ENCODE measurements at places on chromosomes 2 and 18.

DNA sequence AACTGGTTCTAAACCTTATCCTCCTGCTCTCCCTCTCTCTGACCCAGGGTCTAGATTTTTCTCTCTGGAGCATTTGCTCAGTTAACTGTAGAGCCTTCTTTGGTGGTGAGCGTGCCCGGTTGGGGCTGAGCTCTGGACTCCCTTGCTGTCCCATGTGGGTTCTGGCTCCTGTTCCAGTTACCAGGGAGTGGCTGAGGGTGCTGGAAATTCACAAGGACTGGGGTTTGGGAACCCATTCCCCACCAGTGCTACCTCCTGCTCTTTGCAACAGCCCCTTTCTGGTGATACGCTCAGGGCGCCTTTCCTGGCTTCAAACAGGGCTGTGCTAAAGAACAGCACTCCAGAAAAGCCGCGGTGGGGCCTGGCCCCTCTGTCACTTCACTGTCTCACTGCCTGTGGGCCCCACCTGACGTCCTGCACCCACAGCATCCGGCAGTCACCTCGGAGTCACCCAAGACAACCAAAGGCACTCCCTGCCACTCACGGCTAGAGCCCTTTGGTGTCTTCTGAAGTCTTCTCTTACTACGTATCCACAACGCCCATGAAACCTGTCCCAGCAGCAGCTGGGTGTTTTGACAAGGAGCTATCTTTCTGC is 41.3 kb downstream of the CAPN13 start:
- DNase-seq: no peak

GRCh38 chr2:68385220-68385906 is 20.3 kb downstream of the PLEK start:
- DNase-seq: no peak

DNA sequence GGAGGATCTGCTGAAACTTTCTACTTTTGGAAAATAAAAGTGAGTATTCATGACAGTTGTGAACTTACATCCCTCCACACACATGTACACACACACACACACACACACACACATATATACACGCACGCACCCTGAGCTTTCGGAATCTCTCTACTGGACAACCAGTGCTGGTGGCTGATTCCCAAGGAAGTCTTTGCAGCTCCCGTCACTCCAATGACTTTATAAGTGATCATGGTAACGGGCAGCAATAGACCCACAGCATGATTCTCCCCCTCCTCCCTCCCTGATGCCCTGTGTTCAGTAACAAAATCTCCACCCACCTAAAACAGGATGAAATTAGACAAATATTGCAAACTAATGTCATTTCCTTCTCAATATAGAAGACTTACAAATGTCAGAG is 364.9 kb downstream of the IRS1 start:
- no peak for DNase-seq

DNA sequence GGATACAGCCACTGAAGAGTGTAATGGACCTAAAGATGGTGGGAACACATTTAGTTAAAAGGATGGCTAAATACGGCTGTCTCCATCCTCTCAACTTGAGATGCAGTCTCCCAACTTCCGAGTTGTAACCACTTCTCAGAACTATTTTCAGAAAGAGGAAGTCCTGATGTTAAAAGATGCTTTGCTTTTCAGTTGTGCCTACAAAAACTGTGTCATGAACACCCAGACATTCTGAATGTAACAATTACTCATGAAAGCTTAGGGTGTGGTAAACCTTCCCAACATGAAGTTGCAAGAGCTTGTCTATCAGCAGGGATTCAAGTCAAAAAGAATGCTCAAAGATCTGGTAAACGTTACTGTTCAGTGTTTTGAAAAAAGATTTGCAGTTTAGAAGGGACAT is 147.9 kb downstream of the DOCK10 start:
- no peak for DNase-seq

DNA sequence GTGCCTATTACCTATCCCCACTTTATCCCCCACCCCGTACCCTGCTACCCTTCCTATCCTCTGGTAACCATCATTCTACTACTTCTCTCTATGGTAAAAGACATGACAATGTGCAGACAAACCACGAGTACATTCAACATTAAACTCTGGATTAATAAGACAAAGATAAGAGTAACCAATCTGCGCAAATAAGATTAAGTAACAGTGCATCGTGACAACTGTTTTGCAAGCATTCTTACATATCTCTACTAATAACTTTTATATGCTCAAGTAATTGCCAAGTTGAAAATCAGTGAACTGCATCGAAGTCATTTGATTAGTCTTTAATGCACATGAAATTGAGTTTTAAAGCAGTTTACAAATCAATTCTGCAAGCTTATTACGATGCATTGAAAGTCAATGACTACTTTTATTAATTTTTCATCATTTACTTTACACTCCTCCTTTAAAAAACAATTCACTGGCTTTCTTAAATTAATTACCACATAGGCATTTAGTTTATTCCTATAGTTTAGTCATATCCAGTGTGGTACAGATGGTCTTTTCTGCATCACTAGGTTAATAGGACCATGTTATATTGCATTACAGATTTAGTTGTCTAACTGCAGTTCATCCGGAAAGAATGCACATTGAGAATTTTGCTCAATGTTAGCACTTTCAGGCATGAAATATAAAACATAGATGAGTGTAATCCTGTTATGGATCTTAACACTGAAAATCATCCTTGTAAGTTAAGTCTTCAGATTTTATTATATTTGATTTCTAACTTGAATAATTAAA is 178.1 kb downstream of the GCA start:
- DNase-seq: no peak

DNA sequence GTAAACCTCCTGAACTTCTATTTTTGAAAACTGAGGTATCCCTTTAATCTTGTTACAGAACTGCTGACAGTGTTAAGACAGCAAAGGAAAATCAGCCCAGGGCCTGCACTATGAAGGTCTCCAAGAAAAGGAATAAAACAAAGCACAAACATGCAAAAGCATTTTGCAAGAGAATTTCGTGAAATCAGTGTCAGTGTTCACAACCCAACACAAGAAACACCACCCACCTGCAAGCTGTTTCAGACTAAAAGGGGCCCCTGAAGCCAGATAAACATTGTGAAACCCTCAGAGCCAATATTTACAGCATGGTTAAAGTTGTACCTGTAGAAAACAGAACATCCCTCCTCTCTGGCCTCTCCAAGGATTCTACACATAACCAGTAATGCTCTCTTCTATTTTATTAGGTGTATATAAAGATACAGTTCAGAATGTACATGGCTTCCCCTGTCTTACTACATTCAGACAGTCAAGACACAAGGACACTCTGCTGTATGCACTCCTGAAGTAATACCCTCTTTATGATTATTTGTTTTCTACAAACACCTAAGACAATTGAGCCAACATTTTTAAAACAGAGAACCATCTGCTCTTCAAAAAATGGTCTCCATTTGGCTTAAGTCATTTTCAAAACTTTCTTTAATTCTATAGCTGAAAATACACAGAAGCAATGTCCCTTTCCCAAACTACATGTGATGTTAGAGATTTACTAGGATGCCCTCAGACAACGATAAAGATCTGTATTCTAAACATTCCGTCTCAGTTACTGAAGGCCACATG is 149.5 kb upstream of the ZFP36L2 start:
- DNase-seq: no peak

DNA sequence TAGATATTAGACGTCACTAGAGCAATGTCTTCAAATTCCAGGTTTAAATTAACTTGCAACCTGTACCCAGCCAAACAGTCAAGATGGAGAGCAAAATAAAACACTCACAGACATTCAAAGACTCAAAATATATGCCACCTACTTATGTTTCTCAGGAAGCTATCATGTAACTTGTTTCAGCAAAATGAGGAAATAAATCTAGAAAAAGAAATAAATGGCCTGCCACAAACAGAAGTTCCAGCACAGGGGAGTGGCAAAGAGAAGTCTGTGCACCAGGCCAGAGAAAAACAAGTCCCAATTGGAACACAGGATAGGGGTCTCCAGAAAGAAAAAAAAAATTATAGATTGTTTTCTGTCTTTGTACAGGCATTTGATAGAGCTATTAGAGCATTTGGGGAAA is 96.7 kb downstream of the LRP2 start:
- DNase-seq: no peak

DNA sequence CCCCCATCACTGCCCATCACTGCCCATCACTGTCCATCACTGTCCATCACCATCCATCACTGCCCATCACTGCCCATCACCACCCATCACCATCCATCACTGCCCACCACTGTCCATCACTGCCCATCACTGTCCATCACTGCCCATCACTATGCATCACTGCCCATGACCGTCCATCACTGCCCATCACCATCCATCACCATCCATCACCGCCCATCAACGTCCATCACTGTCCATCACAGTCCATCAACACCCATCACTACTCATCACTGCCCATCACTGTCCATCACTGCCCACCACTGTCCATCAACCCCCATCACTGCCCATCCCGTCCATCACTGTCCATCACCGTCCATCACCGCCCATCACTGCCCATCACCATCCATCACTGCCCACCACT is 57.8 kb upstream of the OTOS start:
- no peak for DNase-seq

GRCh38 chr18:34915046-34915445 is 126.2 kb upstream of the MAPRE2 start:
- DNase-seq: no peak

DNA sequence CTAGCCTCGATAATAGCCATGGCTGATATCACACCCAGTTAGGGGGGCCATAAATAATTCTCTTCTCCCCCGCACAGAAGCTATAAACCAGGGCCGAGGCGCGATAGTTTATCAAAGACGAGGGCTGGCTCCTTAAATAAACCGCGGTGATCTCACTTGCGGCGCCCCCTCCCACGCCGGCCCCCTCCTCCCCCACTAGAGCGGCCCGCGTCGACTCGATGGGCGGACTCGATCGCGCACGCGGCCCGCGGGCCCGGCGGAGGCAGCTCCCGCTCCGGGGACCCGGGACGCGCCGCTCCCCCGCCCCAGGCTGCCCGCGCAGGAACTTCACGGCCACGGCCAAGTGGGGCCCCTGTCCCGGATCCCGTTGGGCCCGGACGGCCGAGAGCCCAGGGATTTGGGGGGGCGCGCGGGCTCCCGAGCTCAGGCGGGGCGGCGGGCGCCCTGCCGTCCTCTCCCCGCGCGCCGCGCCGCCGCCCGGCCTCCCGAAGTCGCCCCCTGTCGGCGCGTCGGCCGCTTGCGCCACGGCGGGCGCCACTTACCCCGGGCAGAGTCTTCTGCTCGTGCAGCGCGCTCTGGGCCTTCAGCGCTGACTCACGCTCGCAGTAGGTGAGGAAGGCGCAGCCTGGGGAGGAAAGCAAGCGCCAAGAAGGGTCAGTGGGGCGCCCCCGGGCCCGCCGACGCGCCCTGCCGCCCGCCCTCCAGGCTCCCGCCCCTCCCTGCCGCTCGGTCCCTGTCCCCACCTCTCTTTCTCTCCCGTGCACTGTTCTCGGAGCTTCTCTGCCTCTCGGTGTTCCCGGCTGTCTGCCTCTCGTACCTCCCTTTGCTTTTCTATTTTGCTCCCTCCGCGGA is 80.4 kb downstream of the CELF4 start:
- peak; percentile 4 for DNase-seq

GRCh38 chr2:52632543-52632942 is 1135.1 kb upstream of the CHAC2 start:
- DNase-seq: no peak

- no peak for DNase-seq
Measured at GRCh38 chr2:118127250-118127649, 39.0 kb downstream of the INSIG2 start.

DNA sequence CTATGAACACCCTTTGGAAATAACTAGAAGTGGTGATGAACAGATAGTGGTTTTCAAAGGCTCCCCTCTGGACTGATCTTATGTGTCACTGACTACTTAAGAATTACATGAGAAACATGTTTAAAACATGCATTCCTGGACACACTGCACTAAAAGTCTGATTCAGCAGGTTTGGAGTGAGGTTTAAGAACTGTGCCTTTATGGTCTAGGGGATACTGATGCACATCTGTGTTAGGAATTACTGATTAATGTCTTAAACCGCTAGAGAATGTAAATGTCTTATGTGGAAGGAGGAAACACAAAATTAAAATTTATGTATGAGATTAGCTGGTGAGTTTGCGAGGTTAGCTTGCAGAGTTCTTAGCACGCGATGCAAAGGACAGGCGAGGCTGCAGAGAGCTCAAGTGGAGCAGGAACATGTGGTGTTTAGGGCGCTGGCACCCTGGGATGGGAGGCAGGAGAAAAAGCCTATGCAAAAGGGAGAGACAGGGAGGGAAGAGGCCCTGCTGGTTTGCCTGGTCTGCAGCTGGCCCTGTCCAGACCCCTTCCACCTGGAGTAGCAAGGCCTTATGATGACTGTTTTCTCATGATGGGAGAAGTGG is 11.7 kb downstream of the SH3YL1 start:
- DNase-seq: no peak

- DNase-seq: no peak
Measured at GRCh38 chr2:205609113-205609512, 73.2 kb upstream of the NRP2 start.

- DNase-seq: no peak
Measured at GRCh38 chr2:137249463-137250130, 484.3 kb downstream of the THSD7B start.

GRCh38 chr2:157077753-157078350 is 179.7 kb upstream of the GALNT5 start:
- no peak for DNase-seq

DNA sequence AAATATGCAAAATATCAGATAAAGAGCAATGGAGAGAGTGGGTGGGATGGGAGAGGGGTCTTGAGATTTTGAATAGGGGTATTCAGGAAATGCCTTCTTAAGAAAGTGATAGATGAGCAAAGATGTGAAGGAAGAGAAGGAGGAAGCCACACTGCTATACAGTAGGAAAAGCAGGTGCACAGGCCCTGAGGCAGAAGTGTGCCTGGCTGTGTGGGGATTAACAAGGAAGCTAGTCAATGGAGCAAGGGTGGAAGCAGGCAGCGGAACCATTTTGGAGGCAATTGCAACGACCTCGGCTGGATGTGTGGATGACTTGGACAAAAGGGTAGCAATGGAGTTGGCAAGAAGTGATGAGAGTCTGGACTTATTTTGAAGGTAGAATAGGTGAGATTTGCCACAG is 11.0 kb upstream of the CNGA3 start:
- DNase-seq: no peak

- no peak for DNase-seq
Measured at GRCh38 chr18:12726331-12726730, 23.5 kb downstream of the PSMG2 start.

DNA sequence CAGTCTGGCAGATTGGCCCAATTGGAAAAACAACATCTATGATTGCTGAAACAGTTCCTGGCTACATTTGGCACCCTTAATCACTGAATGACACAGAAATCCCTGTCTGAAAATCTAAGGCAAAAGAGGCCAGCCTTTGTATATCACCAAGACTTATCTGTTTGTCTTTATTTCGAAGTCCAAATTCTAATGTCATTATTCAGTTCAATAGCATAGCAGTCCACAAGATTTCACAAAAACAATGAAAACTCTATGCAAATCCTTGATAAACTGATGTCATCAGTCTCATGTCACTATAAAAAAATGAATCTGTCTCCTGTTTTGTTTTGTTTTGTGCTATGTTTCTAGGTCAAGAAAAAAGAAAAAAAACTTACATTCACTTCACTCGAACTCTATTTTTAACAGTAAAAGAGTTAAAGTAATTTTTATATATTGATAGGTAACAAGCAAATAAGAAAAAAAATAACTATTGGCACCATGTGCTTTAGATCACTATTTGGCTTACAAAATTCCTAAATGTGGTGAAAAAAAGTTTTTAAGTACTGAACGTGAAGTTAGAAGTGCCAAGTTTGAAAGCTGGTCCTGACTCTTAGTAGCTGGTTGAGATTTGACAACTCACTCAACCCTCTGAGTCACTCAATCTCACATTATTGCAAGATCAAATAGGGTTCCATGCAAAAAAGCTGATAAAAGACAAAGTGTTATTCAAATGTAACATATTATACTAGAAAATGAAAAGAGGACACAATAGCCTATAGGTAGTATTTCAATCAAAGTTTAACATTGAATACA is 359.3 kb downstream of the IRS1 start:
- no peak for DNase-seq
